MCF 10A (cell line): ENCODE measurements at places on chromosomes 3 and 15.
A peak's percentile ranks its signal among the peaks of the same experiment; 100 is the strongest.

DNA sequence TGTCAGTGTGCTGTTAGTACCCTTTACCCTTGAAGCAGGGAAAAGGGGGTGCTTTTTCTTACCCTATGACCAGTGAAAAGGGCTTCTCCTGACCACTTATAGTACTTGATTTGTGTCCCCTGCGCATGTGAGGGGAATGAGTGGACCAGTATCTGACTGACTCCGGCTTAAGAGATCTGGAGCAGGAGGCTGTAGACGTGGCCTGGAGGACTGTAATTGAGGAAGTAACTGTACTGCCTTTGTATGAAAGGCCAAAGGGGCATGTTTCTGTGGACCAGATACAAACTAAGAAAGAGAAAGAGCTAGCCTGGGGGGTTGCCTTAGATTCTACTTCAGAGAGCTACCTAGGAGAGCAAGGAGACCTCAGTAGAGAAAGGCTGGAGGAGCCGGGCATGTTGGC is 89.9 kb upstream of the TBL1XR1 start:
- no peak for DNase-seq

- DNase-seq = no peak
These were observed 111.8 kb upstream of the ADAMTS9 start for GRCh38 chr3:64799606-64800005.

DNA sequence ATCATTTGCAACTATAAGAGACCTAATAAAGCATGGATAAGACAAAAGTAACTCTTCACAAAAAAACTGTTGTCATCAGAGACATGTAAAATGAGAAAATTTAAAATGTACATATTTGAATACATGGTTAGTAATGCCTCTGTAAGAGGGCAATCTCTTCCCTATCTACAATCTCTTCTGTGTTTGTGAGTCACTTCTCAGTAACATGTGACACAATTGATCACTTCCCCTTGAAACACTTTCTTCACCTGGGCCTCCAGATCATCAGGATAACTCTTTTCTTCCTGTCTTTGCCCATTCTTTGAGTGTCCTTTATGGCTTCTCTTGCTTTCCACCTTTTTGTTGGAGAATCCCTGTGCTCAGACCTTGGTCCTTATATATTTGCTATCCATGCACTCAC is 50.4 kb downstream of the TFDP2 start:
- no peak for DNase-seq

- DNase-seq = no peak
These were observed 736.3 kb upstream of the ARRDC4 start for GRCh38 chr15:97224191-97224641.

- no peak for DNase-seq
These were observed 214.9 kb downstream of the IL20RB start for GRCh38 chr3:137172728-137173127.

- DNase-seq = no peak
These were observed 6.6 kb downstream of the DUOX1 start for GRCh38 chr15:45136378-45136764.

GRCh38 chr3:169453256-169454059 is 210.1 kb downstream of the MECOM start:
- DNase-seq = no peak

GRCh38 chr3:13563911-13564310 is 15.0 kb downstream of the FBLN2 start:
- no peak for DNase-seq

GRCh38 chr3:158102242-158103080 is 3.8 kb downstream of the SHOX2 start:
- DNase-seq = no peak

GRCh38 chr15:74542166-74543042 is 1.4 kb downstream of the ARID3B start:
- peak; percentile 9 for DNase-seq

GRCh38 chr3:99576904-99577559 is 61.4 kb upstream of the COL8A1 start:
- DNase-seq = no peak

DNA sequence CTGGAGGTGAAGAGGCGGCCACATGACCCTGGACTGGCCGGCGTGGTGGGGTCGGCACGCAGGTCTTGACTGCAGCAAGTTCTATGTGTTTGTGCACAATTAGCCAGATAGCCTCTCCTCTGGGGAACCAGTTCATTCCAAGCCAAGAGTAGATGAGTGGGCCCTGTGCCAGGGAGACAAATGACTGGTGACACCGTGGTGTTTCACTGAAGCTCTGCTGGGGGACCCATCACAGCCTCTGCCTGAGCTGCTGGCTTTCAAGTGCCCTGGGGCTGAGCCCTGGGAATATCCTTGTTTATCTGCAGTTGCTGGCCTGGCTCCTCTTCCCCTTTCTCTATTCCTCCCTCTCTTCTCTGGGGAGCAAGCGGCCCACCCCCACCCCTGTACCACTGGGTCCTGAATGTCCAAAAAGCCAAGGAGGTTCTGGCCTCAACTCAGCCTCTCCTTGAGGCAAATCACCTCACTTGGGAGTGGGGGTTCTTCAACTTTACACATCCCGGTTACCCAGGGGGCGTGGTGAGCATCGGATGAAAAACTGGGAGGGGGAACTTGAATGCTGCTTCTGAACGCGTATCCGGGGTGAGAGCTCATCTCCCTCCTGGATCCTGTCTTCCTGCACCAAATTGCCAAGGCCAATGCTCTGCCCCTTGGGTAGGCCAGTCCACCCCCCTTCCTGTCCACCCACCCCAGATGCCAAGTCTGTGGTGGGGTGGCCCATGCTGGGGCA is 199.6 kb upstream of the LYSMD4 start:
- no peak for DNase-seq

DNA sequence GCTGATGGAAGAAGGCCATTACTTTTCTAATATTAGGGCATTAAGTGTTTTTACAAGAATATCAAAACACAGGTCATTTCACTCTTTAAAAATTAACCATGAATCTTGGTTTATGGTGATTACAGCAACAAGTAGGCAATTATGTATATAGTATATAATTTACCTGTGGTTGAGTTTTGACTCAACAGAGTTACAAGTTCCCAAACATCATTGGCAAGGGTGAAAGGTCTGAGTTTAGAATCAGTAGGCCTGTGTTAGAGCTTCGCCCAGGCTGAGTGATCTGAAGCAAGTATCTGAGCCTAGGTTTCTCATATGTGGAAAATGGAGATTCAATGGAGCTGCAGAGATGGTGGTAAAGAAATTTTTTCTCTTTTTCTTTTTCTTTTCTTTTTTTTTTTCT is 25.1 kb upstream of the LPP start:
- no peak for DNase-seq

- DNase-seq = no peak
These were observed 62.4 kb upstream of the DAZL start for GRCh38 chr3:16667633-16668032.

GRCh38 chr3:174436367-174436766 is 422.8 kb upstream of the NAALADL2 start:
- DNase-seq = no peak

DNA sequence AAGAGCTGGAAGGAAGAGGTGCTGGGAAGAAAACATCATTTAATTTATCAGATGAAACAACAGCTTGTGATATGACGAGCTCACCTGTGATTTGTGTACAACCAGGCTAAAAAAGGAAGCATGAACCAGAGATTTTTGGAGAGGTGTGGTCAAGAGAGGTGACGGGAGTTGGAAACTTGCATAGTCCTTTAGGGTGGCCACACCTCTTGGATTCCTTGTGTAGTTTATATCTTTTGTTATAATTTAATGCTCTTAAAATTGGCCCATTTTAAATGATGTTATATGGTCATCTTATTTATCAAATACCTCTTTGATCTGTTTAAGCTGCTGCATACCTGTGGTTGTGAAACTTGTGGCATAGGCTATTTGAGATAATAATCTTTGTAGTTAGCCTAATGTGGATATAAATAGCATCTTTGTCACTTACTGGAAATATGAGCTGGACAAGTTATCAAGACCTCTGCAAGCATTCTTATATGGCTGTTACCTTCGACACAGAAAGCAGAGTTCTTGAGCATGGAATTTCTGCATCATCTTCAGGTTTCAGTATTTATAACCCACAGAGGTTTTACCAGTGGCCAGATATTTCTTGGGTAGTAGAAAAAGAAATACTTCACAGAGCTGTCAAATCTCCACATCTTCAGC is 49.1 kb downstream of the IL1RAP start:
- DNase-seq = no peak

- DNase-seq = no peak
These were observed 77.2 kb upstream of the RASGRF1 start for GRCh38 chr15:79167776-79168175.

GRCh38 chr3:134260987-134261386 is 10.3 kb upstream of the RYK start:
- DNase-seq = peak; percentile 54

- no peak for DNase-seq
These were observed 3.7 kb downstream of the CHST13 start for GRCh38 chr3:126527455-126528211.

DNA sequence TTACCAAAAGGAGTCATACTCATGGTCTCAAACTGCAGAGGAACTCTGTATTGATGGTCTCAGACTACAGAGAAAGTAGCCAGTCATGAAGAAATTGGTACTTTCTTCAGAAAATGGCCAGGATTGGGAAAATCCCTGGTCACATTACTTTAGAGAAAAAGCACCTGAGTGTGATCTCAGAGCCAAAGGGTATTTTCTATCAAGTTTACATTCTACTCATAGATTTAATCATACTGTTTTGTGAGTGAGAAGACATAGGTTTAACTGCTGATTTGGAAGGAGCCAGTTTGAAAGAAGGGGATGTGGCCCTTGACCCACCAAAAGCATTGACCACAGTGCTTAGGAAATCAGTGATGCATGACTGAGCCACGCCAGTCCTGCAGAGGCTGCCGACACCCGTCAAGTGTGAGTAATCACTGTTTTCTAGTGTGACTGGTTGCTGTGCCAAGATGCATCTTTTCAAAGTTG is 203.6 kb downstream of the AKAP13 start:
- peak; percentile 20 for DNase-seq

- DNase-seq = no peak
These were observed 172.0 kb upstream of the LRRFIP2 start for GRCh38 chr3:37346227-37347005.

DNA sequence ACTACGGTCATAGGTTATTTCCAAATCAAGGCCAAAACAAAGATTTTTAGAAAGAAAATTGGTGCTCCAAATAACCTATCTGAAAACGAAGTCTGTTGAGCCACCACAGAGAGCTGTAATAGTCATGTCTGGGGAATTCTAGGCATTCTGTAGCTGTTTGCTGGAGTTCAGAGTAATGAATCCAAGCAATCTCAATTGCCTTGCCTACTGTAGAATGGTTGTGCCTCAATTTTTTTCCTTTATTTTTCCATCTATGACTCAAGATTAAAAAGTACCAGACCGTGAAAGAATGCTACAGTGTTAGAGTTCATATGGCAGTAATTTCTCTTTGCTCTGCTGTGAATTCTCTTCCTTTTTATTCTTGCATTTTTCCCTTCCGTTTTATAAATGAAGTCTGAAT is 1007.2 kb upstream of the ALCAM start:
- DNase-seq = peak; percentile 18

DNA sequence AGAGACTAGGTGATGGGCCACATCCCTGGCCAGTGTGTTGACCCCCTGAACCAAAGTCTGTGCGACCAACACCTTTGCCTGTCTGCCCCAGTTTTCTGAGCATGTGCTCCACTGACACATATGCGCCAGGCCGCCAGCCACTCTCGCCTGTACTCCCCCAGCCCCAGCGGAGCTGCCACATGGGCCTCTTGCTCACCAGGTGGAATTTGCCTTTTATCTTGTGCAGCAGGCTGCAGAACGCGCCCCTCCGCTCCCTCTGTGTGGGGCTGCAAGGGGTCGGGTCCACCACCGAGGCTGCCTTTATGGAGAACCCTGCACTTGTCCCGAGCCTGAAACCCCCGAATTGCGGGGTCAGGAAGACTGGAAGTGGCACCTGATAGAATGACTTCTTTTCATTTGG is 405.7 kb upstream of the NPAP1 start:
- no peak for DNase-seq

- DNase-seq = no peak
These were observed 19.3 kb downstream of the C3orf85 start for GRCh38 chr3:109155828-109156227.

DNA sequence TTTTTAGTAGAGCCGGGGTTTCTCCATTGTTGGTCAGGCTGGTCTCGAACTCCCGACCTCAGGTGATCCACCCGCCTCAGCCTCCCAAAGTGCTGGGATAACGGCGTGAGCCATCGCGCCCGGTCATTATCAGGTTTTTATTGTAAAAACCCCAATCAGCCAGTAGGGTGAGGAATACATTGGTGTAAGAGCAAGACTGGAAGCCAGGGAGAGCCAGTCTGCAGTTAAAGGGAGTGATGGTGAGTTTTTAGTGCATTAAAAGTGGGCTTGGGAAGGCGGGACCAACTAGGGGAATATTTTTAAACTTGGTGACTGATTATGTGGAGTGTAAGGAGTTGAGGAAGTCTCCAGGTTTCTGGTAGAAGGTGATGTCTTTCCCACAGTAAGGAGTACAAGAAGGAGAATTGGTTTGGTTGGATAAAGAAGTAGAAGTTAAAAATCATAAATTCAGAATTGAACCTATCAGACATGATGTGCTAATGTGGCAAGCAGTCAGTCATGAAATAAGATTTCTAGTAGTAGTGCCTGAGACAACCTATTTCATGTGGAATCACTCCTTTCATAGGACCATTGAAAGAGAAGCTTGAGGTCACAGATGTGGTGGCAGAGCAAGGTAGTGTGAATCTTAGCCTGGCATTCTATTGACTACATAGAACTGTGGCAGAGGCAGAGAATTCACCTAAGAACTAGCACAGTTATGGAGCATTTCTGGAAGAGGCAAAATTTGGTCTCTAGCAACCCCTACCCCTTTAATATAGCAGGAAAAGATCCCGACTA is 2.4 kb upstream of the DCBLD2 start:
- no peak for DNase-seq

- DNase-seq = no peak
These were observed 1762.5 kb downstream of the SI start for GRCh38 chr3:163315786-163316185.

DNA sequence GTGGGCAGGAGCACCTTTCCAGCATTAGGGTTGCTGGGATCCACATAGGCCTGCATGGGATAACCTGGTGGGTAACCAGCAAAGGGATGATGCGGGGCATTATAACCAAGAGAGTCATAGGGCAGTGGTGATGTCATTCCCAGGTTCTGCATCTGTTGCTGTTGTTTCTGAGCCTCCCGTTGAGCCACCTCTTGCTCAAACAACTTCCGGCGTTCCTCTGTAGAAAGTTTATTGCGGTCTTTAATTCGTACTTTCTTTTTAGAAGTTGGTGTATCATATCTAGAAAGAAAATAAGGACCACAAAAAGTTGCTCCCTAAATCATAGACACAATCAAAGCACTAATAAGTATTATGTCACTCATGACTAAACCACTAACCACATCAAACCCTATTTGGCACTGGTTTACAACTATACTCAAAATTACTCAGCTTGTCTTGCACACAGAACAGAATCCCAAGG is 77.8 kb downstream of the NBEAL2 start:
- DNase-seq = no peak

GRCh38 chr15:56978898-56979662 is 60.6 kb downstream of the TCF12 start:
- DNase-seq = peak; percentile 6

GRCh38 chr3:168812234-168812633 is 716.5 kb upstream of the GOLIM4 start:
- DNase-seq = no peak

GRCh38 chr3:40366203-40367162 is 20.5 kb upstream of the ENTPD3 start:
- DNase-seq = peak; percentile 47
